ENCODE measurements at places on chromosomes 5 and 9. TPM values are rescaled to one million over a fixed set of nuclear protein-coding genes. Genes with fewer than 3 reads are reported as not detected.

Gene ZNF879
- 5.5 TPM for total RNA-seq

Gene ADAMTS19
- 0.21 TPM for total RNA-seq

Gene SPINK13
- not detected for total RNA-seq

Gene TERT
- total RNA-seq: not detected

Gene EMB
- 36.0 TPM for total RNA-seq

Gene NFIL3
- 93.7 TPM for total RNA-seq

Data from nasal cavity respiratory epithelium epithelial cell of viscerocranial mucosa (primary cell).